Left ventricle myocardium inferior (tissue), 1 donor: ENCODE measurements at places on chromosomes 4 and X. TPM values are rescaled to one million over a fixed set of nuclear protein-coding genes. Genes with fewer than 3 reads are reported as not detected.

Gene LINC00632
- total RNA-seq, result 123 TPM

Gene DOK7
- 46.7 TPM for total RNA-seq

Gene SSX2B
- not detected for total RNA-seq

Gene PRDM8
- total RNA-seq, result 0.66 TPM

DNA sequence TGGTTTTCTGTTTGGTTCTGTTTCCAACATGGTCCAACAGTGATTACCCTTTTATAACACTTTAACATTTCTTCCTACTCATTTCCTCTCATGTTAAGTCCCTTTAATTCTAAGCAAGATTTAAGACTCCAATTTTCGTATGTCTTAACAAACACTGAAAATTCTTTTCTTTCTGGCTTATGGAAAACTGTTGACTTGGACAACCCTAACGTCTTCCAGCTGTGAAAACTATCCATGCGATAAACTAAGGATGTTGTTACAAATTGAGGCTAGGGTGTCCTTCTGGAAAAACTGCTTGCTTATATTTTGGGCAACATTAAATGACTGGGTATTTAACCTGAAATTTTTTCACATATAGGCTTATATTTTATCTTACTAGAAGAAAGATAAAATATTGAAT lies 33.9 kb upstream of the RTL3 start:
- no peak for DNase-seq

- DNase-seq, result no peak
Observed at GRCh38 chr4:110905367-110905766, 282.5 kb upstream of the PITX2 start.

DNA sequence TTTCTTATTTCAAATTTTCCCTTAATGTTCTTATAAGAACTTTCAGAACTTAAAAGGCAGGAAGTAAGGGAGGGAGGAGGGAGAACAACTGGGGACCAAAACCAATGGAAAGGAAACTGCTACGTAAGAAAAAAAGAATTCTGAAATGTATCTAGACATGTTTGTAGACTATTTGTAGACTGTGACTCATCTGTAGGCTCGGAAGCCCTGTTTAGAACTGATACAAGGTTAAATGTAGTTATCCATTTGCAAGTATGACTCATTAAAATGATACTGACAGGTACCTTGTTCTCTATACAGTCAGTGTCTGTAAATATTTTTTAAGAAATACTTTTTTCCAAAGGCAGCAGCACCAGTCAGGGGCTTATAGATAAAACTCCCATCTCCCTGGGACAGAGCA lies 202.0 kb downstream of the DHX15 start:
- no peak for DNase-seq

GRCh38 chr4:123345935-123346300 lies 50.7 kb upstream of the SPRY1 start:
- no peak for DNase-seq

DNA sequence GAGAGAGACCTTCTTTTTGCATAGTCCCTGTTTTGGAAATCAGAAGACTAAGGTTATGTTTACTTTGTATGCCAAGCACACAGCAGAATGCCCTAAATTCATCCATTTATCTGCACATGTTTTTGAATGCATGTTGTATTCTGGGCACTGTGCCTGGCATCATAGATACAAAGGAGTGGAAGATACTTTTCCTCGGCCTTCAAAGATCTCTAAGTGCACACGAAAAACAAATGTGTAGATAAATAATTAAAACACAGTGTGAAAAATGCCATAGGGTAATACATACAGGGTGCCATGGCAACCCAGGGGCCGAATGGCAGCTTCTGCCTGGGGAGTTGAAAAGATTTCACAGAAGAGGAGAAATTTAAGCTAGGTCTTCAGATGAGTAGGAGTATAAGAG lies 390.6 kb upstream of the ATOH1 start:
- no peak for DNase-seq

DNA sequence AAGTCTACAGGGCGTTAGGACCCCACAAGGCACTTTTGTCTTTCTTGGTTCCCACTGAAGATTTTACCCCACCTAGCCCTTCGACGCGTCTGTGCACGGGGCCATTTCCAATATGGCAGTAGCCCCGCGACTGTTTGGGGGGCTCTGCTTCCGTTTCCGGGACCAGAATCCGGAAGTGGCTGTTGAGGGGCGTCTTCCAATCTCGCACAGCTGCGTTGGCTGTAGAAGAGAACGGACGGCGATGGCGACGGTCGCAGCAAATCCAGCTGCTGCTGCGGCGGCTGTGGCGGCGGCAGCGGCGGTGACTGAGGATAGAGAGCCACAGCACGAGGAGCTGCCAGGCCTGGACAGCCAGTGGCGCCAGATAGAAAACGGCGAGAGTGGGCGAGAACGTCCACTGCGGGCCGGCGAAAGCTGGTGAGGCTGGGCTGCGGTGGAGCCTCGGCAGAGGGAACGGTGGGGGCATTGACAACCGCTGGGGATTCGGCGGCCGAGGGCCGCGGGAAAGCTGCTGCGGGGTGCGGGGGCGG lies at the start of gene USP11:
Gene USP11, plus strand, starts transcription at position 207 of the 530 bp plus-strand sequence. Its CDS starts 35 bp downstream, at position 242.
- DNase-seq, result no peak

GRCh38 chrX:24833695-24834094 lies 140.0 kb downstream of the POLA1 start:
- no peak for DNase-seq

- DNase-seq, result peak; percentile 33
Observed at GRCh38 chr4:10157478-10158332, 41.1 kb upstream of the WDR1 start.
